ENCODE measurements at places on chromosomes 5 and 9. TPM values are rescaled to one million over a fixed set of nuclear protein-coding genes. Genes with fewer than 3 reads are reported as not detected.

The UBQLN1 gene
- 46.9 TPM for polyA plus RNA-seq

- DNase-seq = no peak
Measured at GRCh38 chr9:134348404-134349155, 22.3 kb downstream of the RXRA start.

The KLF9 gene
- 0.18 TPM for polyA plus RNA-seq

The ADAMTSL1 gene
- not detected for polyA plus RNA-seq

- no peak for DNase-seq
Measured at GRCh38 chr5:21823588-21823987, 1029.6 kb downstream of the CDH12 start.

The MAMDC4 gene
- not detected for polyA plus RNA-seq

DNA sequence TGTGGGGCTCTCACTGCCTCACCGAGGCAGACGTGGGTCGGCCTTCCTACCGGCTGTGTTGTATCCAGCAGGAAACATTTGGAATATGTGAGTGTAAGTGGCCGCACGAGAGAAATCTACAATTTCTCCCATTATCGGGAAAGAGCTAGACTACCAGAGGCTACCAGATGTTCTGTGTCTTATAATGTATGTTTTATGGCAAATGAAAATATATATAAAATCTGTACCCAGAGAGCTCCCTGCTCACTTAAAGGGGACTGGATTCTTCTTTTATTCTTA is 69.5 kb upstream of the PITX1 start:
- DNase-seq = no peak

The IL31RA gene
- 0.89 TPM for polyA plus RNA-seq

- DNase-seq = no peak
Measured at GRCh38 chr9:114757984-114758383, 47.9 kb downstream of the TNFSF15 start.

DNA sequence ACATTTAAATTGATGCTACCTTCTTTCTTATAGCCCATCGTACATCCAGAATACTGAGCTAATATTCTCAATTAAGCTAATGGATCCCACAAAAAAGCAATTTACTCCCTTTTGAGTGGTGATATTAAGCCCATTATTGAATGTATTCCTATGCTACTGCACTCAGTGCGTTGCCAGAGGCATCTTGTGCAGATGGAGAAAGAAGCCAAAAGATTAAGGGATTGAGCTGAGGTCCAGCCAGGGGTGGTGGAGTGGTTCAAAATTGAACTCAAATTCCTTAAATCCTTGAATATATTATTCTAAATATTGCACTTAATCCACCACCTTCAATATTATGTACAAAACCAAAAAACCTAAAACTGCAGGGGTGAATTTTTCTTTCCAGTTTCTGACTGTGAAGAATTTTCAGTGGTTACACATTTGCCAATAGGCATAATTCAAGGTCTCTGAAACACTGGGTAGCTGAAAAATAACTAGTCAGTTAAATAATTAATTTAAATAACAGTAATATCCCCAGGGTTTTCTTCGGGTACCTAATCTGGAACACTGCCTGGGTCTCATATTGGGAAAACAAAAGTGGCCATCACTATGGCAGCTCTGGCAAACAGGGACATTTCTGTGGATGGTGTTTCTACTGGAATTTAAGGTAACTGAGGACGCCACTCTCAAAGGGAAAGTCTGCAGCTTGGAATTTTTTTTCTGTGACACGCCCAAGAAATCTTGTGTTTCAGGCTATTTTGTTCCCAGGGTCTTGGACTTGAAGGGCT is 6.2 kb upstream of the LIFR start:
- DNase-seq = no peak

The GHR gene
- not detected for polyA plus RNA-seq

DNA sequence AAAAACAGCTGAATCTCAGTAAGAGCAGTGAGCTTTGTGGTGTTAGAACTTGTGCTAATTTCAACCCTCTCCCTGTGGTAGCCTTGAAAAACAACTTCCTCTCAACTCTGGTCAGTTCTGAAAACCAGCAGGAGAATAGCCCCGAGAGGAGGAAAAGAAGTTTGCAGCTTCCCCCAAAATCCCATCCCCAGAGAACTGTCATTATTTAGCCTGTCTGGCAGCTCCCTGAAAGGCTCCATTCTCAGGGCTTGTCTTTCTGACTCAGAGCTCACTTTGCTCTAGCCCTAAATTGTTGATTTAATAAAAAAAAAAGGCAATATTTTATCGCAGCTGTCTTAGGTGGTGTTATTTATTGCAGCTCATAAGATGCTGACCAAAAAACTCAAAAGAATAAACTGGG is 11.4 kb upstream of the SLC45A2 start:
- no peak for DNase-seq

DNA sequence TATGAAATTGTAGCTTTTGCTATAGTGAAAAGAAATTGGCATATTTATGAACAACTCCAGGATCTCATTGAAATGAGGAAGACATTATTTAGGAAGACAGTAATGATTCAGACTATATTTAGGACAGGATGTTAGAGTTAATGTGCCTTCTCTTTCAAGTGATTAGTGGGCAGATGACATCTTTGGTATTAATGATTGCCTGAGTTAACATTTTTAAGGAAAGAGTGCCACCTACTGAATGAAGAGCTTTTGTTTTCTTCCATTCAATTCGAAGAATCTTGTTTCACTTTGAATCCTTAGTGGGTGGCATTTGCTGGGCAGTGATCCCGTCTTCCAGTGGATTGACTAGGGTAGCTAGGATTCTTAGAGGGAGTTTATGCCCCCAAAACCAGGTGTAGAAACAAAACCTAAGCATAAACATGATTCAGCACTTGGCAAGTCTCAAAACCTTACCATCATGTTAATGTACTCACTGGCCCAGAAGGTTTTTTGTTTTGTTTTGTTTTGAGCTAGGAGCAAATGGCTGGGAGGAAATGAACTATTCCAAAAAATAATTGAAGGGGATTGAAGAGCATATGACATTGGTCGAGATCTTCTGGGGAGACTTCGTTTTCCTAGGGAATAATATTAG is 23.2 kb downstream of the MAP3K1 start:
- no peak for DNase-seq

- DNase-seq = peak; percentile 53
Measured at GRCh38 chr9:120928483-120929228, 2.1 kb upstream of the TRAF1 start.

The IFNK gene
- not detected for polyA plus RNA-seq

The FCN2 gene
- polyA plus RNA-seq = not detected

GRCh38 chr5:24045046-24045445 is 537.6 kb downstream of the PRDM9 start:
- no peak for DNase-seq

DNA sequence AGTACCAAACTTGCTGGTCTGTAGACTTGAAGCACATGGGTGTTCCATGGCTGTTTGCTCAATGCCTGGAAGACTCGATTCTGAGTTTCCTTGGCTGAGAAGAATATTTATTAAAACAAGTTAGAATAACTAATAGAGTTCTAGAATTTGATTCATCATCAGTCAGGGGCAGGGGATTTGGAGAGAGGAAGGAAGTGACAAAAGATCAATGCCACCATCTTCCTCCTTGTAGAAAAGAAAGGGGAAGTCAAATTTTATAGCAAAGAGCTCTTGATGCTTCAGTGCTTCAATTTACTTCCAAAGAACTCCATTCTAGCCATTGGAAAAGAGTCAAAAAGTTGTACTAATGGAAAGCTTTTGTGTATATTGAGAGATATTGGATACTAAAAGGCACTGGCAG is 236.3 kb downstream of the MCTP1 start:
- DNase-seq = peak; percentile 85

- DNase-seq = no peak
Measured at GRCh38 chr5:127022846-127023245, 7.5 kb downstream of the MARCHF3 start.

The ABO gene
- not detected for polyA plus RNA-seq

GRCh38 chr5:52754051-52754450 is 33.7 kb upstream of the ITGA1 start:
- no peak for DNase-seq

The PCDHB5 gene
- polyA plus RNA-seq = not detected

DNA sequence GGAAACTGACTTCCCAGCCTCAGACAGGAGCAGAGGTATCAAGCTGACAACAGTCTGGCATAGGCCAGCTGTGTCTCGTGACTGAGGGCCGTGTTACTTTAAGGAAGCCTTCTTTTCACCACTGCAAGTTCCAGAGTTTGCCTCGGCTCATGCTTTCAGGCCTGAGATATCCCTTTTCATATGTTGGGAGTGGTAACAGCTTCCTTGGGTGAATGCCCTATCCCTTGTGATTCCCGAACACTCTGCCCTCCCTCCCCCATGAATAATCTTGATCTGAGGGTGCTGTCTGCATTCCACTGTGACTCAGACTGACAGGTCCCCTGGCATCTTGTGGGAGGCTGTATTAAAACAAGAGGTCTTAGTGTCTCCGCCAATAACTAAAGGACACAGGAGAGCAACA is 49.7 kb upstream of the ARL15 start:
- DNase-seq = no peak

- DNase-seq = no peak
Measured at GRCh38 chr5:73426034-73426433, 22.5 kb downstream of the FOXD1 start.

- DNase-seq = no peak
Measured at GRCh38 chr5:94694671-94695070, 76.2 kb downstream of the SLF1 start.

- DNase-seq = no peak
Measured at GRCh38 chr9:93884808-93885207, 70.3 kb downstream of the BARX1 start.

The PPIC gene
- polyA plus RNA-seq = not detected

DNA sequence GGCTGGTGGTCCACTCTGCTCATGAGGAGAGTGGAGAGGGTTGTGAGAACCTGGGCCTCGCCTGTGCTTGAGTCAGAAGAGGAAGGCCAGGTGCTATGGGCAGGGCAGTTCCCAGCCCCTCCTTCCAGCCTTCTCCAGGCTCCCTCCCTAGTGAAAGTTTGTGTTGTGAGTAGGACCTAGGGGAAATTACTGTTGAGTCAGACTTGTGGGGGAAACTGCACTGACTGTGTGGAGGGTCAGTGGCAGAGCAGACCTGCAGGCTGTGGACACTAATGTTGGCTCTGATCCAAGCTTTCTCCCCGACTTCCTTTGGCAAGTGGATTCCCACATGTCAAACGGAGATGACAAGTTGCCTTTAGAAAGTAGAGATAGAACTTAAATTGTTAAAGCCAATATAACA is 102.6 kb downstream of the ARHGAP26 start:
- peak; percentile 75 for DNase-seq

- no peak for DNase-seq
Measured at GRCh38 chr9:19493876-19494275, 85.1 kb downstream of the ACER2 start.

DNA sequence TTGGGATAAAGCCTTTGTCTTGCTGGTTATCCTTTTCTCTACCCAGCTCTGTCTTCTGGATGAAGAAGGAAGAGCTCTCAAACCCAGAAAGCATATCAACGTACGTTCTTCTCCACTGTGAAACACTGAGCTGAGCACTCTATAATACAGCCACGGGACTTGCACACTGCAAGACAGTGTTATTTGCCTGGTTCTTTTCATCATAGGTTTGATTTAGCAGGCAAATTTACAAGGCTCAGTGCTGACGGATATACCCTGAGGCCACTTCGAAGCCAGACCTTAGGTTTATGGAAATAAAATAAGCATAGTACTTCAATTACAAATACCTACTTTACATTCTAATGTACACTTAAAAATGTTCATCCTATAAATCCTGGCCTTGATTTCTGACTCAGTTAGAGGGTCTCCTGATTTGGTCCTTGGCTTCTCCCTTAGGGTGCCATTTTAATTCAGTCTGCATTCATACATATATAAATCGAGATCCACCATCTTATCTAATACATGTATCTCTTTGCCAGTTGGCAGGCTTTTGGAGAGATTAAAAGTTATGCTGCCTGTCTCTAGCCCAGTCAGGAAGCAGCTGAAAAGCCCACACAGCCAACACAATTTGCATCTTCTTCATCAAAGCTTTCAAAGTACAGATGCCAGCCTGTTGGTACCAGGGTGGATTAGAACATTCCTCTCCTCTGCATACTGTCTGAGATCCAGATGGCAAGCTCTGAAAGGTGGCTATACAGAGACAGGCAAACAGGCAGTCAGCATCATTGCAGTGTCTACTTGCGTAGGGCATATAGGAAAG is 194.4 kb downstream of the DEPDC1B start:
- DNase-seq = no peak

- no peak for DNase-seq
Measured at GRCh38 chr5:3886524-3887451, 291.2 kb downstream of the IRX1 start.

The RNF14 gene
- polyA plus RNA-seq = 52.8 TPM

The FLT4 gene
- not detected for polyA plus RNA-seq

GRCh38 chr9:120971938-120972337 is 45.3 kb upstream of the TRAF1 start:
- no peak for DNase-seq

The MEIKIN gene
- 1.6 TPM for polyA plus RNA-seq

GRCh38 chr5:74596927-74597326 is 43.6 kb downstream of the ENC1 start:
- no peak for DNase-seq

- no peak for DNase-seq
Measured at GRCh38 chr9:75953218-75953617, 62.7 kb downstream of the PCSK5 start.

DNA sequence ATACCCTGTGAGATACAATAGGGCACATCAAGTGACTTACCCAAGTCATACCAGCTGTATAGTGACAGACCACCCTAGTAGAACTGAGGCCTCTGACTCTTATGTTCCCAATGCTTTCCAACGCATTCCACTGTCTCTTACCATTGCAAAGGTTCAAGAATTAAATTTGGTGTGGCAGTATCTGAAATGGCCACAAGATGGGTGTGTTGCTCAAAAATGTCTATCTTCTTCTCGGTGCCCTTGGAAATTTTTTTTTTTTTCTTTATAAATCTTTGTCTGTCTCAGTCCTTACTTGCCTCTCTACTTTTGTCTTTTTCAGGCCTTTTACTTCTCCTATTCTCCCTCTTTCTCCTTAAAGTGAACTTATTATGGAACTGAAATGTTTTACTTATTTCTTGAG is 48.4 kb downstream of the GPR21 start:
- peak; percentile 0 for DNase-seq

DNA sequence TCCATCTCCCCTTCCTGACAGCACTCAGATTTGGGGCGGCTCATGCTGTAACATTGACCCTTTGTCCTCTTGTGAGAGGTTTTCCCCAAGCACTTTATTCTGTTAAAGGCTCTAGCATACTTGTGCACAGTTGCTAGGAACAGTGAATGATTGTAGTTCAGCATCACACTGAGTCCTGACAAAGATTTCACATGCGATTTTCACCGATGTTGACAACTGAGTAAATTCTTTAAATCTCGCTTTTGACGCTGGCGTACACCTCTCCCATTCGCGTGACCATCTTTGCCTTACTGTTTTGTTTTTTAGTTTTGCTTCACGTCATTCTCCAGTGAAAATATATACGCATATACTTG is 780 bp downstream of the CDC37L1 start:
- DNase-seq = no peak

- DNase-seq = no peak
Measured at GRCh38 chr9:114864471-114864870, 58.6 kb upstream of the TNFSF15 start.

The SPZ1 gene
- polyA plus RNA-seq = not detected

Data from CD14-positive monocyte (primary cell).